Stimulated activated CD8-positive, alpha-beta memory T cell treated with anti-CD3 and anti-CD28 coated beads, Interleukin-15, amount 100 ng/mL, for 24 hours (primary cell): ENCODE measurements at places on chromosomes 5 and 9.

DNA sequence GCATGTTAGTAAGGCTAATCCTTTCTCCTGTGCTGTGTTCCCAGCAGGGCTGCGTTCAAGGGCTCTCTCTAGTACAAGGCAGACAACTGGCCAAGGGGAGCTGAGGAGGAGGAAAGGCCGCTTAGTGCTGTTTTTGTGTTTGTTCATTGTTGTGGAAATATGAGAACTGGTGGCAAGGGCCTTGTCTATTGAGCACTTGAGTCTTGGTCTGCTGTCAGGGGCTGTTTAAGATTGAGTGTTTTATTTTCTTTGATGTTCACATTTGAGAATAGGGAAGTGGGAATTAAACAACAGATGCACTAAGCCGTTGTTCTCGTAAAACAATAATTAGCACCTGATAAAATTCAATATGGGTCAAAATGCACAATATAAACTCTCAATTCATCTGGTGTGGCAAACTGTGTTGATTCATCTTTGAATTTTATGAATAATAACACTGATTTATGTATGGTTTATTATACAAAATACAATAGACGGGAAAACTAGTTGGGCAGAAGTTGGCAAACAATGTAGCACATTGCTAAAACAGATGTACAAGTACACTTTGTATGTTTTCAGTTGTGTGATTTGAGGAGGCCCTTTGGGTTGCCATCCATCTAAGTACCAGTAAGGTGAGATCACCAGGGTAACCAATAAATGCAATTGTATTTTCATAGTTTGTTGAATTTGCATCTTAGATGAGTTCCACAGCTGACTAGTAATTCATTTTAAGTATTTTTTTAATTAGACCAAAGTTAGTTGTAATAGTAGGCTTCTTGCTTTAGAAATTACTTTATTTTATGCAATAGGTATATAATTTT lies 97.6 kb upstream of the GRHPR start:
- no peak for DNase-seq

- DNase-seq = no peak
Observed at GRCh38 chr9:84325347-84325973, 15.1 kb downstream of the SLC28A3 start.

DNA sequence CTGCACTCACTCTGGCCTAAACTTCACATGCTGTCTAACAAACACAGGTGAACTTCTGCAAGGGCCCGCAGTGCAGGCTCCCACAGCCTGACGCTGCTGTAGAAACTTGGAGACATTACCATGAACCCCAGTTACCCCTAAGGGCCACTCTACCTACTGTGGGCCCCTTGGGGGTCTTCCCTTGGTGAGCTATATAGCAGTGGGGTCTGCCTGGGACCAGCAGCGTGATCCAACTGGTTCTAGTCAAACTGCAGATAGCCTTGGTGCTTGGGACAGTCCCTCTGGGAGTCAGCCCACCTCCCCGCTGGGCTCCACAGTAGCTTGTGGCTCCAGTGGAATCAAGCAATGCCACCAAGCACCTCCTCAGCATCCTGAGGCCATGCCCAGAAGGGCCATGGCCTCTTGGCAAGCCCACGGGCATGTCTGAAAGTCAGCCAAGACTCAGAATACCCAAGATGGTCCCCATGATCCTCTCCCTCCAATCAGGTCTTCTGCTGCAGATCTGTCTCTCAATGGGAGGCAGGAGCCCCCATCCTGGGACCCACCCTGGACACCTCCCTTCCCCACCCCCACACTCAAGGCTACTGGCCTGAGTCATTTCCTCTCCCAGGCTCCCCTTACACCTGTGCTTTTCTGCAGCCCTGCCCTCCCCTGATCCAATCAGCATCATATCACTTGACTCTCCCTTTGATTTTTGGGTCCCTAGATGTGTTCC lies 230.0 kb upstream of the IRX1 start:
- DNase-seq = no peak

- DNase-seq = no peak
Observed at GRCh38 chr9:136645352-136645902, 17.3 kb upstream of the EGFL7 start.
